ENCODE measurements at places on chromosomes 16 and 17. TPM values are rescaled to one million over a fixed set of nuclear protein-coding genes. Genes with fewer than 3 reads are reported as not detected.
A peak's percentile ranks its signal among the peaks of the same experiment; 100 is the strongest.

GRCh38 chr17:34673516-34673915 is 94.1 kb downstream of the TMEM132E start:
- no peaks in the 10 kb centered on the region for H3K4me1 ChIP-seq
- peaks cover 5% of the 10 kb centered on the region for H3K27me3 ChIP-seq
- DNase-seq = peak; percentile 31
- no peaks in the 10 kb centered on the region for H3K36me3 ChIP-seq
- H3K4me3 ChIP-seq = no peak overlapping the region
- no peak overlapping the region for H3K27ac ChIP-seq

DNA sequence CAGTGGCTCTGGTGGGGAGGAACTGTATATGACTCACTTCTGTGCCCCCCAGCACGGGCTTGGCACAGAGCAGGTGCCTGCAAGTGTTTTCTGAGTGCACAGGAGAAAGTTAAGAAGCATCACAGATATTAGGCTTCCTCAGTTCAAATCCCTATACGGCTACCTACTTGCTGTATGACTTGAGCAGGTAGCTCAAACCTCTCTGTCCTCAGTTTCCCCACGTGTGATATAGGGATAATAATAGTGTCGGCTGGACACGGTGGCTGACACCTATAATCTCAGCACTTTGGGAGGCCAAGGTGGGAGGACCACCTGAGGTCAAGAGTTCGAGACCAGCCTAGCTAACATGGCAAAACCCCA is 95.7 kb downstream of the C16orf78 start:
- no peak overlapping the region for H3K4me3 ChIP-seq
- H3K4me1 ChIP-seq = peaks cover 5% of the 10 kb centered on the region
- no peak for DNase-seq
- peaks cover 4% of the 10 kb centered on the region for H3K27me3 ChIP-seq
- no peak overlapping the region for H3K27ac ChIP-seq
- no peaks in the 10 kb centered on the region for H3K36me3 ChIP-seq

DNA sequence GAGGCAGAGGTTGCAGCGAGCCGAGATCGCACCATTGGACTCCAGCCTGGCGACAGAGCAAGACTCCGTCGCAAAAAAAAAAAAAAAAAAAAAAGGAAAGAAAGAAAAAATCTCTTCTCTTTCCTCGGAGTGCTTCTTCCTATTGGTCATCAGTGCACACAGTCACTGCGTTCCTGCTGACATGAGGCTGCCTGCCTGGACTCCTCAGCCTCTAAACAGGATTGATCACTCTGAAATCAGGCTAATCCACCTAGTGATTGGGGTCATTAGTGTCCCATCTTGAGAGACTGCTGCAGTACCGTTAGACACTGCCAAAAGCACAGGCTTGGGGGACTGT is 30.8 kb downstream of the PLCD3 start:
- H3K27me3 ChIP-seq = no peaks in the 10 kb centered on the region
- no peaks in the 10 kb centered on the region for H3K4me1 ChIP-seq
- H3K36me3 ChIP-seq = peaks cover 44% of the 10 kb centered on the region

The KREMEN2 gene
- total RNA-seq = 0.40 TPM

GRCh38 chr17:17929655-17930380 is 42.4 kb downstream of the TOM1L2 start:
- H3K4me1 ChIP-seq = peaks cover 6% of the 10 kb centered on the region
- H3K27ac ChIP-seq = no peak overlapping the region
- H3K27me3 ChIP-seq = no peaks in the 10 kb centered on the region
- DNase-seq = no peak
- H3K4me3 ChIP-seq = no peak overlapping the region

Data from activated CD8-positive, alpha-beta memory T cell treated with anti-CD3 and anti-CD28 coated beads, Interleukin-2, amount 10 ng/mL, durations not matched to agents 7 days and 5 days (primary cell).